ENCODE measurements at places on chromosomes 7 and 10.
A peak's percentile ranks its signal among the peaks of the same experiment; 100 is the strongest.

DNA sequence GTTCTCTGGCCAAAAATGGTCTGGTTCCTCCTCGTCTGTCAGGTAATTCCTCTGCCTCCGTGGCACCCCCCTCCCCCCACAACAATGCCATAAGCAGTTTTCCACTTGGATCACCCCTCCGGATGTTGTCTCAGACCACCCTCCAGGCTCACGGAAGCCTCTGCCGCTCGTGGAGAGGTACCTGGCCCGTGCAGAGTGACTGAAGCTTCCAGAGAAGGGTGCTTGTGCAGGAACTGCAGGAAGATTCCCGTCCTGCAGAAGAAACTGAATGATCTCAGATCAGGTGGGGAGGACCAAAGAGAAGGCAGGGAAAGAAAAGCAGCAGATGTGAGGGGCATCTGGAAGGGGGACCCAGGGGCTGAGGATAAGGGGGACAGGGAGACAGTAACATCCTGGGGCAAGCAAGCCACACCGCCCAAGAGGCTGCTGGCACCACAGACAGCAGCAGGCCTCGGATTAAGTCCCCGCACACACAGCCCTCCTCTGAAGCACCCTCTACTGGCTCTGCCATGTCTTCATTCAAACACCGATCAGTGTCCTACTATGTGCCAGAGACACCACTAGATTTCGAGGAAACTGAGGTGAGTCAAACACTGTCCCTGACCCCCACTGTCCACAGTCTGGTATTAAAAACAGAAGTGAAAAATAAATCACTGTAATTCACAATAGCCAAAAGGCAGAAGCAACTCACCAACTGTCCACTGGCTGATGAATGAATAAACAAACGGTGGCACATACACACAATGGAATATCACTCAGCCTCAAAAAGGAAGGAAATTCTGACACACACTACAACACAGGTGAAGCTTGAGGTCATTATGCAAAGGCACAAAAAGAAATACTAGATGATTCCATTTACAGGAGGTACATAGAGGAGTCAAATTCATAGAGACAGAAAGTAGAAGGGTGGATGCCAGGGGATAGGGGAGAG, 26.4 kb downstream of the KIAA1549 start:
- no peak overlapping the region for H3K4me3 ChIP-seq
- no peak for DNase-seq
- H3K27me3 ChIP-seq = no peaks in the 10 kb centered on the region
- no peaks in the 10 kb centered on the region for H3K4me1 ChIP-seq

GRCh38 chr10:11120711-11121110, 103.0 kb downstream of the CELF2 start:
- peaks cover 3% of the 10 kb centered on the region for H3K4me1 ChIP-seq
- H3K4me3 ChIP-seq = no peak overlapping the region
- H3K27me3 ChIP-seq = no peaks in the 10 kb centered on the region
- DNase-seq = no peak
- no peak overlapping the region for H3K27ac ChIP-seq

DNA sequence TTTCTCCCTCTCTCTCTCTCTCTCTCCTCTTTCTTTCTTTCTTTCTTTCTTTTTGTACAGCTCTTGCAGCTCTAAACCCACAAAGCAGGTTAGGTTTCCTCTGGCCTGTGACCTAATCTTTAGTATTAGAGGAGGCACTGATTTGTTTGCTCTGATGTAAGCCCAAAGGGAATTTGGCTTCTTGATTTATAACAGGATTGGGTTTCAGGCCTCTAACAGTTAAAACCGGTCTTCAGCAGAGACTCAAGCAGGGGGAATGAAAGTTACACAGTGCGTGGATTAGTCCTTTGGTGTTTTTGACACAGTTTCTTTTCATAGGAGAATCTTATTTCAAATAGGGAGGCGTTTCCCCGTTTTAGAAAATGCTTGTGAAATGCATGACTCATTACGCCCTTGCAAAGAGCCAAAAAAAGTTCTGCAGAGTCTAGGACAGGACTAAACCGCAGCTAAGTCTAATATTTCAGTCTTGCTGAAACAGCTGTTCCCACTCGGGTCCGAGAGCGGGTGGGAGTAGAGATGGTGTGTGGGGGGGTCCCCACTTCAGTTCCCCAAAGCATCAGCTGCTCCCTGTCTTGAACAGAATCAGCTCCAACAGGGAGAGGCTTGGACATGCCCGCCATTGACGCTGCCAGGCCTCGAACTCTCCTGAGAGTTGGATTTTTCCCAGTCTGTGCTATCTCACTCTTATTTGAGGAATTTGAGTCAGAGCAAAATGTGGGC, 296.5 kb upstream of the PITRM1 start:
- H3K36me3 ChIP-seq = no peaks in the 10 kb centered on the region
- no peaks in the 10 kb centered on the region for H3K27me3 ChIP-seq
- DNase-seq = no peak
- no peak overlapping the region for H3K4me3 ChIP-seq

- DNase-seq = no peak
- H3K36me3 ChIP-seq = no peaks in the 10 kb centered on the region
- H3K27me3 ChIP-seq = no peaks in the 10 kb centered on the region
- H3K4me1 ChIP-seq = no peaks in the 10 kb centered on the region
- no peak overlapping the region for H3K27ac ChIP-seq
Measured at GRCh38 chr10:86107131-86107530, 259.5 kb downstream of the GRID1 start.

GRCh38 chr10:37854626-37855025, 2.8 kb downstream of the ZNF248 start:
- no peak overlapping the region for H3K27ac ChIP-seq
- no peaks in the 10 kb centered on the region for H3K27me3 ChIP-seq
- DNase-seq = no peak
- H3K36me3 ChIP-seq = no peaks in the 10 kb centered on the region
- H3K4me1 ChIP-seq = no peaks in the 10 kb centered on the region

DNA sequence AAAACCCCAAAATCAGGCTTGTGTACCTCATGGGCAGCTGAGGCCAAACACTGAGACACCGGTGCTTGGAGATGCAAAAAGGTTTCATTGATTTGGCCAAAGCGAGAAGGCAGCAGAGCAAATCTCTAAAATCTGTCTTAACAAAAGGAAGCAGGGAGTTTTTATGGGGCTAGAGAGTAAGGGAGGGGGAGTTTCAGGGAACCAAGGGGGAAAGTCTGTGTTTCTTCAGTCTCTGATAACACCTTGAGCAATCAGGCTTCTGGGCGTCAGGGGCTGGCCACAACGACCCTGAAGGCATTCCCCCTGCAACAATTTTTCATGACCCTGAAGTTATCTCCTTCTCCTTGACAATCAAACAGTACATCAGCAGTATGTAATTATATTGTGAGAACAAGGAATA, 2.7 kb upstream of the ZNF786 start:
- no peak overlapping the region for H3K27ac ChIP-seq
- no peak for DNase-seq
- peaks cover 3% of the 10 kb centered on the region for H3K4me1 ChIP-seq
- H3K36me3 ChIP-seq = peaks cover 12% of the 10 kb centered on the region
- H3K27me3 ChIP-seq = no peaks in the 10 kb centered on the region

DNA sequence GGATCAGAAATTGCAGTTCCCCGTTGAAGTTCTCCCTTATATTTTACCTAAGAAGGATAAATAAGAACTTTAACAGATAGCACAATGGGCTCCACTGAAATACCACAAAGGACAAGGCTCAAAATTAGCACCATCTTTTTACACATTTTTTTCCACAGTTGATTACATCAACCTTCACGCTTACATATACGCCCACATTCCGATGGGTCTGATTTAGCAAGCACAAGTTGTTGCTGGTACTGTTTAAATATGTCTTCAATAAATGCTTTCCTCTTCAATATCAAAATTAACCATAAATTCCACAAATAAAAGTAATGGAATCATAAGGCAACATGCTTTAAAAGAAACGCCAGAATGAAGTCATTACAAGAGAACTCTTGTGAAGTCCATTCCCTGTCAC, 79.5 kb downstream of the NEBL start:
- no peaks in the 10 kb centered on the region for H3K27me3 ChIP-seq
- H3K4me1 ChIP-seq = no peaks in the 10 kb centered on the region
- no peak overlapping the region for H3K27ac ChIP-seq
- H3K36me3 ChIP-seq = peaks cover 2% of the 10 kb centered on the region
- H3K4me3 ChIP-seq = no peak overlapping the region

GRCh38 chr10:89078724-89079672, 88.4 kb downstream of the FAS start:
- H3K27me3 ChIP-seq = no peaks in the 10 kb centered on the region
- no peaks in the 10 kb centered on the region for H3K36me3 ChIP-seq
- no peak overlapping the region for H3K27ac ChIP-seq
- DNase-seq = no peak
- H3K4me3 ChIP-seq = no peak overlapping the region

- H3K4me1 ChIP-seq = no peaks in the 10 kb centered on the region
- H3K27ac ChIP-seq = no peak overlapping the region
- no peak overlapping the region for H3K4me3 ChIP-seq
- no peaks in the 10 kb centered on the region for H3K27me3 ChIP-seq
- no peak for DNase-seq
Measured at GRCh38 chr10:131082991-131083481, 228.5 kb downstream of the TCERG1L start.

DNA sequence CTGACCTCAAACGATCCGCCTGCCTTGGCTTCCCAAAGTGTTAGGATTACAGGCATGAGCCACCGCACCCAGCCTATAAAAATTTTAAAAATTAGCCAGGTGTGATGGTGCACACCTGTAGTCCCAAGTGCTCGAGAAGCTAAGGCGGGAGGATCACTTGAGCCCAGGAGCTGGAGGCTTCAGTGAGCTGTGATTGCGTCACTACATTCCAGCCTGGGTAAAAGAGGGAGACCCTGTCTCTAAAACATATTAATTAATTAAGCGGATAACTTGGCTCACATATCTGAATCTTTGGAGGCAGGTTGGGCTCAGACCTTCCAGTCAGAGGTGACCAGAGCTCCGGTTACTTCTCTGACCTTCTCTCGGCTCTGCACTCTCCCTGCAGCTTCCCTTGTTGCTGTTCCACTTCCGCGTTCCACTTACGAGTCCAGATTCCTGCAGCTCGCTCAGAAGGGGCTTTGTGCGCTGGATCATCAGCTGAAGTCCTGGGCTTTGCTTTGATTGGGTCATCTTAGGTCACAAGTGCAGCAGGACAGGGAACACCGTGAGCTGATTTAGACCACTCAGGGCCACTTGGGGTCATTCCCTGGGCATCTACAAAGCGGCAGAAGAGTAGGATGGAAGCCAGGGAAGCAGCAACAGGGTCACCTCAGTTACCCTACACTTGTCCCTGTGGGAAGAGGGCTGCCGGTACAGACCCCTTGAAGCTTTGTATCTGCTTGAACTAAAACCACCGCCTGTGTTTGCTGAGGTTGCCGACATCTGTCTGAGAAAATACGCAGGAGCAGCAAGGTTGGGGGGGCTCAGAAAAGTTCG, 2.0 kb upstream of the ARPC1B start:
- H3K27me3 ChIP-seq = no peaks in the 10 kb centered on the region
- DNase-seq = no peak
- H3K4me3 ChIP-seq = no peak overlapping the region
- H3K27ac ChIP-seq = no peak overlapping the region
- H3K36me3 ChIP-seq = peaks cover 12% of the 10 kb centered on the region
- H3K4me1 ChIP-seq = peaks cover 6% of the 10 kb centered on the region

- H3K4me3 ChIP-seq = no peak overlapping the region
- H3K27ac ChIP-seq = peak overlapping the region; percentile 7
- DNase-seq = no peak
- H3K36me3 ChIP-seq = no peaks in the 10 kb centered on the region
Measured at GRCh38 chr10:133159611-133159949, 439 bp upstream of the KNDC1 start.

DNA sequence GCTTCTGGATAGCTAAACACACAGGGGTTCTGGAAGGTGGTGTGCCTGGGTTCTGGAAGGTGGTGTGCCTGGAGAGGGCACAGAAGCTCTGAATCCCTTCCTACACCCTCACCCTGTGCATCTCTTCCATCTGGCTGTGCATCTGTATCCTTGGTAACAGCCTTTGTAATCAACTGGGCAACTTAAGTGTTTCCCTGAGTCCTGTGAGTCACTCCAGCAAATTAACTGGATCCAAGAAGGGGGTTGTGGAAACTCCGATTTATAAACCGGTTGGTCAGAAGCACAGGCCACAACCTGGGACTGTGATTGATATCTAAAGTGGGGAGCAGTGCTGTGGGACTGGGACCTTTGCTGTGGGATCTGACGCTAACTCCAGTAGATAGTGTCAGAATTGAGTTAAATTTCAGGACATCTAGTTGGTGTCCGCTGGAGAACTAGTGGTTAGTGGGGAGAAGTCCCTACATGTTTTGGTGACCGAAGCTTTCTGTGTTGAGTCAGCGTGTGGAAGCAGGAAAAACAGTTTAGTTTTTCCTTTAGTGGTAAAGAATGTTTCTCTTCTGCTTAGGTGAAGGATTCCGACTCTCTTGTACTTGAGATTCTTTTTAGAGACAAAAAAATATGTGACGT, 228.1 kb downstream of the BMPER start:
- H3K36me3 ChIP-seq = no peaks in the 10 kb centered on the region
- H3K4me1 ChIP-seq = peaks cover 7% of the 10 kb centered on the region
- H3K27me3 ChIP-seq = no peaks in the 10 kb centered on the region
- H3K27ac ChIP-seq = no peak overlapping the region
- DNase-seq = no peak

- no peak overlapping the region for H3K4me3 ChIP-seq
- DNase-seq = no peak
- peaks cover 18% of the 10 kb centered on the region for H3K36me3 ChIP-seq
- no peak overlapping the region for H3K27ac ChIP-seq
- peaks cover 2% of the 10 kb centered on the region for H3K4me1 ChIP-seq
- no peaks in the 10 kb centered on the region for H3K27me3 ChIP-seq
Measured at GRCh38 chr10:122085423-122085911, 96.5 kb downstream of the TACC2 start.

GRCh38 chr10:112098682-112099081, 84.9 kb downstream of the GPAM start:
- H3K4me1 ChIP-seq = peaks cover 4% of the 10 kb centered on the region
- DNase-seq = no peak
- no peak overlapping the region for H3K27ac ChIP-seq
- H3K4me3 ChIP-seq = no peak overlapping the region
- H3K36me3 ChIP-seq = no peaks in the 10 kb centered on the region

DNA sequence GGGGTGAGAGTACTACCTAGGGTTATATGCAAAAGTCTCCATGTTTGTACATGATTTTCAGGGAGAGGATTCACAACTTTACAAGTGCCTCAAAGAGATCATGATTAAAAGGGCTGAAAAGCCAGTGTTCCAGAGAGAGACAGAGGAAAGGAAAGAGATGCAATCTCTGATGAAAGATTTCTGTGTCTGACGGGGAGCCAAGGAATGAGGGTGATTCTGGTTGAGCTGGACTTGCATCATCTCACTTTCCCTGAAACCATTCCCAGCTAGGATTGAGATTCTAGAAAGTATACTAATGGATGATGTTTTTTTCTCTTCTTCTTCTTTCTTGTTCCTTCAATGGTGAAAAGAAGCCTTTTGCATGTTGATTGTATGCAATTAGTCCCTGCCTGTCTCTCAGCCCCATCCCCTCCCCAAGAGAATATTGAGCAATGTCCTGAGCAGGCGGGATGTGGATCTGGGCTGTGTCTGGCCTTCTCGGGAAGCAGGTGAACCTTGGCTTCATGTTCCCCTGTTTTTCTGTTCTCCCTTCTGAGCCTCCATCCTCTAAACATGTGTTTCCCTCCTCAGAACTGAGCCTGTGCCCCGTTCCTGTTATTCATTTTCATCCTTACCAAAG, 186.1 kb downstream of the ZNF365 start:
- H3K27ac ChIP-seq = no peak overlapping the region
- no peaks in the 10 kb centered on the region for H3K36me3 ChIP-seq
- H3K4me3 ChIP-seq = no peak overlapping the region
- no peaks in the 10 kb centered on the region for H3K27me3 ChIP-seq
- H3K4me1 ChIP-seq = no peaks in the 10 kb centered on the region
- DNase-seq = no peak

- no peaks in the 10 kb centered on the region for H3K27me3 ChIP-seq
- no peak for DNase-seq
- H3K4me3 ChIP-seq = no peak overlapping the region
- H3K36me3 ChIP-seq = peaks cover 22% of the 10 kb centered on the region
Measured at GRCh38 chr7:157541295-157542067, 204.7 kb downstream of the DNAJB6 start.

All from neuronal stem cell (in vitro differentiated cells).